ENCODE measurements at places on chromosomes 6 and 20.

- no peak for DNase-seq
Observed at GRCh38 chr6:148118244-148118643, 224.4 kb upstream of the SASH1 start.

DNA sequence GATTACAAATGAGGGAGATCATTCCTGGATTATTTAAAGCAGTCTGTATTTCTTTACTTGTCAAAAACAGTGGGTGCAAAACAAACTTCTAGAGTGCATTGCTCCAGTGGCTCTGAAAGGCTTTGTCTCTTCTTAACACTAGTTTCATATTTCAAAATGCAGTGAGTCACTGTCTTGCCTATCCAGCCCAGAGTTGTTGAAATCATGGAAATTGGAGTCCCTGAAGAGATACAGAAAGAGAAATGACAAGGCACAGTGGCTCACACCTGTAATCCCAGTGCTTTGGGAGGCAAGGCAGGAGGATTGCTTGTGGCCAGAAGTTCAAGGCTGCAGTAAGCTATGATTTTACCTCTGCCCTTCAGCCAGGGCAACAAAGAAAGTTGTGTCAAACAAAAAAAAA lies 11.3 kb downstream of the SLC2A12 start:
- DNase-seq = peak; percentile 68

- no peak for DNase-seq
Observed at GRCh38 chr6:38307740-38308139, 332.0 kb downstream of the BTBD9 start.

- DNase-seq = no peak
Observed at GRCh38 chr20:36646678-36647077, 682 bp upstream of the SLA2 start.

DNA sequence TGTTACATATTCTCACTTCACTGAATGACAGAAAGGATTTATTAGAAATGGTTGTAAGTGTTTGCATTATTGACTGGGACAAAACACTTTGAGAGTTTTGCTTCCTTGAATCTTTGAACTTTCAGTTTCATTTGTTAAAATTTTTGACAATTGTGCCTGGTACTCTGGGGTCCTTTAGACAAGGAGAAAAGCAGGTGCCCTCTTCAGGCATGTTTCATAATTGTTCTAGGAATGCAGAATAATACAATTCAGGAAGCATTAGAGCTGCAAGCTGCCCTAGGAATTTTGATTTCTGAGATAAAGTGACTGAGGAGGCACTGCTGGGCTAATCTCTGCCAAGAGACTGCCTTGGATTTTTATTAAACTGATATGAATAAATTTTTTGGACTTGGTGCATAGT lies 49.7 kb downstream of the TOP1 start:
- DNase-seq = peak; percentile 71

- no peak for DNase-seq
Observed at GRCh38 chr6:168374541-168375071, 55.0 kb upstream of the DACT2 start.

DNA sequence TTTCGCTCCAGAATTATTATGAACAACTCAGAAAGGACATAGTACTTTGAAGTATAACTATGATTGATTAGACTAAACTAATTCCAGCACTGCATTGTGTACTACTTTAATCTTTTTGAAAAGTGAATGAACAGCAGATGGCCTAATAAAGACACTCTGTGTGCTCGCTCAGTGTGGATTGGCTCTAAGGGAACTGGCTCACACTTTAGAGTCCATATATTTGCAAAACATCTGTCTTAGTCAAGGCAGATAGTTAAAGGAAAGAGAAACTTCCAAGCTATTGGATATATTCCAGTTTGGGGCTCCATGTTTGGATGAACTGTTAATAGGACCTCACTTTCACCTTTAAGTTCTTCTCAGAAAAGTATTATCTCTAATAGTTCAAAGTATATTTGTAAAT lies 218.9 kb downstream of the EYA4 start:
- DNase-seq = no peak

GRCh38 chr6:161372422-161372793 lies 98.5 kb upstream of the AGPAT4 start:
- no peak for DNase-seq

GRCh38 chr6:37382994-37383765 lies 29.4 kb downstream of the RNF8 start:
- no peak for DNase-seq

GRCh38 chr6:164095056-164095455 lies 680.5 kb downstream of the QKI start:
- DNase-seq = no peak

DNA sequence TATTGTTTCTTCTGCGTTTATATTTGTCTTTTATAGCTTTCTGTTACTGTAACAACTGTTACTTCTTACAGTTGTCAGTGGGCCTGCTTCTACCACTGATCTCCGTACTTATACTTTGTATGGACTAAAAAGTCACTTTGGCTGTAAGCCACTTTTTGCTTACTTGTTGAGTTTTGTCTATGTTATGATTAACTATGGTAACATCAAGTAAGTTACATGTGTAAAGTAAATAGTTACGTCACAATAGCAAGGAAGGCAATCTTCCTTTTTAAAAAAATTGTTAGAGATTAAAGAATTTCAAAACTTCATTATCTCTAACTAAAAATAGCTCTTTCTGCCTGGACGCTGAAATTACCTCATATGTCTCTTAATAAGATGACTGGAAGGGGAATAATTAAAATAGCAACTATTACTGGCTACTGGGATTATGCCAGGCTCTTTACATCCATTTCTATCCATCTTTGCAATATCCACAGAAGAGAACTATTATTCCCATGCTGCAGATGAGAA lies 10.9 kb downstream of the TFB1M start:
- no peak for DNase-seq

GRCh38 chr6:113208726-113209125 lies 648.4 kb upstream of the MARCKS start:
- no peak for DNase-seq

DNA sequence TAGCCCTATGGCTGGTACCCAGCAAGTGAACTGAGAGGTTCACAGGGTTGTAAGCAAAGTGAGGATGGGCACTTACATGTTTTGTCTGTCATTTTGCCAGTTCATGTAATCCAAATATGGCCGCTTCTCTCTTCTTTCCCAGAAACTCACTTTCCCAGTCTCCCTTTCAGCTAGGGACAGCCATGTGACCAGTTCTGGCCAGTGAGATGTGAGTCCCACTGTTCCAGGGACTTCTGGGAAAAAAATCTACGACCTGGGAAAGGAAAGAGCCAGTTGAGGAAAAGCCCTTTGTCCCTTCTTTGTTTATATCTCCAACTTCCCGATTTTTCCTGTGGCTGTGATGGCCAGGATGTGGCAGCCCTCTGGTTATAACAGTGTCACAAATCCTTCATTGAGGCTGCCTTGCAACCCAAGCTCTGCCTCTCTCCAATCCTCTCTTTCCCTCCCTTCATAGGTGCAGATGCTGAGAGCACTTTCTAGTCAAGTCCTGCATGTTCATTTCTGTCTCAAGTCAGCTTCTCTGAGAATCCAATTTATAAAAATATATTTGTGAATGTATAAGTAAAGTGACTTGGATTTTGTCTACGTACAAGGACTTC lies 148.6 kb upstream of the ZFP64 start:
- DNase-seq = peak; percentile 12

DNA sequence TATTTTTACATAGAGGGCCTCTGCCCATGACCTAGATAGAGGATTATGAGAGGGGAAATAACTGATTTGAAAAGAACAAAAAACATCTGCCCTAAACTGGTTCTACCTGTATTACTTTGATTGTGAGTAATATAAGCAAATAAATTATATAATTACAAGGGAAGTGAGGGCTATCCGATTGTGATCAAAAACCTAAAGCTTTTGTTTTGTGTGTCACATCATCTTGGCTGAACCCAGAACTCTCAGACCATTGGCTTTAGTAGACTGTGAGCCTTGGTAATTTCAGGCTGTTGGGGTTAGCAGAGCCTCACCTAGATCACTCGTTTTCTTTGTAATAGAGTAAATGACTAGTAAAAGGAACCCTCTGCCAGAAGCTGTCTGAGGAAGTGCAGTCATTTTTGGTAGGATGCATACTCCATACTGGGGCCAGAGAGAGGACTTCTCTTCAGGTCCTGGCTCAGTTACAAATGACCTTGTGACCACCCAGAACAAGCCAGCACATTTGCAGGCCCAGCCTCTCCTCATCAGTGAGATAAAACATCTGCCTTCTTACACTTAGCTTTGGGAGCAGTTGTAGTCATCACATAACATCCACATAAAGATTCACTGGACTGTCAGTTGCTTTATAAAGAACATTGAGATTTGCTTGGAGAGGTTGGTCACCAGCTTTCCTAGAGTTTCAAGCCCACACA lies 13.5 kb downstream of the STK35 start:
- peak; percentile 71 for DNase-seq

DNA sequence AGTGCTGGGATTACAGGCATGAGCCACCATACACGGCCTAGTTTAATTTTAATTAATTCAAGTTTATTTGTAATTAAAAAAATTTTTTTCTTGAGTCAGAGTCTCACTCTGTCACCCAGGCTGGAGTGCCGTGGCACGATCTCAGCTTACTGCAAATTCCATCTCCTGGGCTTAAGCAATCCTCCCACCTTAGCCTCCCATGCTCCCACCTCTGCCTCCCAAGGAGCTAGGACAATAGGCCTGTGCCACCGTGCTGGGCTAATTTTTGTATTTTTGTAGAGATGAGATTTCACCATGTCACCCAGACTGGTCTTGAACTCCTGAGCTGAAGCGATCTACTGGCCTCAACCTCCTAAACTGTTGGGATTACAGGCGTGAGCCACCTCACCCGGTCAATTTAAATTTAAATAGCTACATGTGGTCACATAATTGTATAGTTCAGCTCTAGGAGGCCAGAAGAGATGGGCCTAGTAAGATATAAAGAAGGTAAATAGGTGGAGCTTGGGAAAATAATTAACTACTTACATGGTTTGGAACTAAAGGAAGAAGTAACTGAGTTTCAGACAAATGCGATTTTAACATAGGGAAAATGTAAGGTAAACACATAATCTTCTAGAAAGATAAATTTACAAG lies 220.0 kb upstream of the CITED2 start:
- DNase-seq = no peak

DNA sequence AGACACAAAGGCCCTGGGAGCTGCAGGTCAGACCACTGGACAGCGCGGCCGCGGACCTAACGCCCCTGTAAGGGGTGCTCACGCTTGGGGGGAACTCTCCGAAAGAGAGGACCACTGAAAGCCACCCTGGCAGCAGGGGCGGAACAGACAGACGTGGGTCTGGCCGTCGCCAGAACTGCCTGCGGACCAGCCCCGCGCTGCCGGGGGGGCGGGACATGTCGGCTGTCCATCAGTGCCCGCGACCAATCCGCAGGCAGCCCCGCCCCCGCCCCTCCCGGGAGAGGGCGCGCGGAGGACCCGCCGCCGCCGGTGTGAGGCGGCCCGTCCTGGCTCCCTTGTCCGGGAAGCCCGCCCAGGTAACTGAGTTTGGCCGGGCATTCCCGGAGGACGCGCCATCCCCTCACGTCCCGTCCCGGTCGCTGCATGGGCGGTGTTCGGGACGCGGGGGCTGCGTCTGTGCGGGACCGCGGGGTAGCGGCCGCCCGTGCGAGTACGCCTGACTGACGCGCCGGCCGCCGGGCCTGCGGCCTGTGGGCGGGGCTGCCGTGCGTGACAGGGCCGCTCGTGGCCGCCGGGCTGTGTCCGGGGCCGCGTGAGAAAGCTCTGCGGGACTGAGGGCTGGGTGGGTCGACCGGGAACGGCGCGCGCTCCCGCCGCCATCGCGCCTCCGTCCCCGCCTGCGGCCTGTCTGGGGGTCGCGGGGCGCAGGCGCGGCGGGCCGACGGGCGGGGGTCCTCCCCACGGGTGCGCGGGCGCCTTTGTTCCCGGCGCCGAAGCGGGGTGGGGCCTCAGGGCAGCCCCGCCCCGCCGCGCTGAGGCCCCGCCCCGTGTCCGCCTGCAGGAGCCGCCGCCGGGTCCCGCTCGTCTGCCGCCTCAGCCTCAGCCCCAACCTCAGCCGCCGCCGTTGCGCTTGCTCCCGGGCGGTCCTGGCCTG lies at the start of gene PLCG1:
Gene PLCG1 (plus strand): TSS at position 864 of the 934 bp plus-strand sequence. CDS start 99 bp downstream, outside the sequence.
- DNase-seq = peak; percentile 85

DNA sequence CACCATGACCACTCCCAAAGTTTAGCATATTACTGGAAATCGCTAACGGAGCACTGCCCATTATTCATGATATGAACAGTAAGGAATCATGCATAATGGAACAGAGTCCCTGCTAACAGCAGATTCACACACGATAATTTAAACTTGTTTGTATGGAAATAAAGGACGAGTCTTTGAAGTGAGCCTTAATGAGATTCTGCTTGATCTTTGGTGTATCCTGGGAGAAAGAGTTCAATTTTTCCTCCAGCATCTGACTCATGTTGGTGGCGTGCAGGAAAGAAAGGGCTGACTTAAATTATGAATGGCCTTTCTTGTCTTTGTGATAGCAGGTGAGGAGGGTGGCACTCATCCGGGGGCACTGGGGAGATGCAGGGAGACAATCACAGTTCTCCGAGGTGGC lies 194.6 kb downstream of the ZNF217 start:
- no peak for DNase-seq

DNA sequence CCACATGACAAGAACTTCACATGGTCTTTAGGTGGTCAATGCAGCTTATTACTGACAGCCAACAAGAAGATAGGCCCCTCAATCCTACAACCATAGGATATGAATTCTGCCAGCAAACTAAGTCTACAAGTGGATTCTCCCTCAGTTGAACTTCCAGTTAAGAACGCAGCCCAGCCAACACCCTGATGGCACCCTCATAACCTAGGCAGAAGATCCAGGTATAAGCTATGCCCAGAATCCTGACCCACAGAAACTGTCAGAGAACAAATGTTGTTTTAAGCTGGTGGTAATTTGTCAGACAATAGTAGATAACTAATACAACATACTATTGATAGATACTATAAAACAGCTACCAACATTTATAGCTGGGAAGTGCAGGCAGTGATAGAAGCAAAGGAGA lies 38.8 kb downstream of the ATG5 start:
- no peak for DNase-seq

GRCh38 chr20:12012241-12013222 lies 94.8 kb downstream of the BTBD3 start:
- peak; percentile 89 for DNase-seq

- no peak for DNase-seq
Observed at GRCh38 chr6:118562959-118563358, 14.9 kb downstream of the PLN start.

- DNase-seq = peak; percentile 67
Observed at GRCh38 chr6:44100088-44100550, 27.1 kb downstream of the MRPL14 start.

All from PC-3 (cell line).